Esophagus squamous epithelium (tissue), 5 donors: ENCODE measurements at places on chromosomes 2 and 18. TPM values are rescaled to one million over a fixed set of nuclear protein-coding genes. Genes with fewer than 3 reads are reported as not detected.

Gene POLR1B
- total RNA-seq = 31.3 TPM

GRCh38 chr2:172012677-172013391 is 13.1 kb downstream of the METAP1D start:
- no peak overlapping the region for H3K27ac ChIP-seq
- H3K4me1 ChIP-seq = no peaks in the 10 kb centered on the region
- H3K27me3 ChIP-seq = no peaks in the 10 kb centered on the region
- H3K4me3 ChIP-seq = no peak overlapping the region
- no peaks in the 10 kb centered on the region for H3K36me3 ChIP-seq
- DNase-seq = no peak

- no peaks in the 10 kb centered on the region for H3K4me1 ChIP-seq
- peak overlapping the region; percentile 49 for H3K27ac ChIP-seq
- H3K36me3 ChIP-seq = no peaks in the 10 kb centered on the region
- no peaks in the 10 kb centered on the region for H3K27me3 ChIP-seq
- no peak for DNase-seq
Observed at GRCh38 chr18:32530947-32531651, 60.4 kb upstream of the GAREM1 start.

DNA sequence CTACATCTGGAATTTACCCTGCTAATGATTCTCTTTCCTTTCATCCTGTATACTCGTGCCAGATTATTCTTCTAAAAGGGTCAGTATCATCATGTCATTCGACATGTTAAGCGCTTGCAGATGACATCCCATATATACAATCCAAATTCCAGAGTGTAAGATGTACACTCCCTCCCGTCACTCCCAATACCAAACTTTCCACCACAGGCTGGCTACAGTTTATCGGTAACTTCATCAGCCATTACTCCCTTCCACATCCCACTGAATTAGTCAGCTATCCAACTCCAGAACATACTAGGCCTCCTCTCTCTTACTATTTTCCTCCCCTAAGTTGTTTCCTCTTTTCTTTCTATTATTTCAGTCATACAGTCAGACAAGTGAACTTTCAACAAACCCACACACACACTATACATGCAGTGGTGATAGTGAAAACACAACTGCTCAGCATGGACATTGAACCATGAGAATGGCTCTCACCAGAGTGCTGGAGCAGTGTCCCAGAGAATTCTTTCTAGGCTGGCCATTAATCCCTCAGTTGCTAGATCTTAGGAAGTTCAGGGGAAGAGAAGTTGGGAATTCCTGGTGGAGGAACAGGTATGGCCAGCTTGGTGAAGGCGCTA is 10.6 kb upstream of the NMI start:
- no peaks in the 10 kb centered on the region for H3K36me3 ChIP-seq
- no peak for DNase-seq
- no peak overlapping the region for H3K4me3 ChIP-seq
- no peak overlapping the region for H3K27ac ChIP-seq
- no peaks in the 10 kb centered on the region for H3K27me3 ChIP-seq
- H3K4me1 ChIP-seq = no peaks in the 10 kb centered on the region

Gene CRACDL
- 6.5 TPM for total RNA-seq

Gene HAAO
- total RNA-seq = 0.61 TPM

Gene DHRS9
- 2.1 TPM for total RNA-seq
